ENCODE measurements at places on chromosomes 7 and 10.

DNA sequence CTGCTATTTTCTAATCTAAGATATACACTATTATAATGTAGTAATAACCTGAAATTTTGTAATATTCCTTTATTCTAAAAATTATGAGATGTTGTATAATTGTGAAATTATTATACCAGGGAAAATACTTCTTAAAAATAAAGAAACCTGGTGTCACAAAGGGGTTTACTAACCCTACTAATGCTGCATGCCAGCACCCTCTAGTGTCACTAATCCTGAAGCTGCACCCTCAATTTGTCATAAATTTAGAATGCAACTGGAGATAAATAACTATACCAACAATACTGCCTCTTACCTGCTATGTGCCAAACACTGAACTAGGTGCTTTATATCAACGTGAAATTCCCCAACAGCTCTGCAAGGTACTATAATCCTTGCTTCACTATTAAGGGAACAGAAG lies 30.8 kb downstream of the TM9SF3 start:
- DNase-seq, result no peak

DNA sequence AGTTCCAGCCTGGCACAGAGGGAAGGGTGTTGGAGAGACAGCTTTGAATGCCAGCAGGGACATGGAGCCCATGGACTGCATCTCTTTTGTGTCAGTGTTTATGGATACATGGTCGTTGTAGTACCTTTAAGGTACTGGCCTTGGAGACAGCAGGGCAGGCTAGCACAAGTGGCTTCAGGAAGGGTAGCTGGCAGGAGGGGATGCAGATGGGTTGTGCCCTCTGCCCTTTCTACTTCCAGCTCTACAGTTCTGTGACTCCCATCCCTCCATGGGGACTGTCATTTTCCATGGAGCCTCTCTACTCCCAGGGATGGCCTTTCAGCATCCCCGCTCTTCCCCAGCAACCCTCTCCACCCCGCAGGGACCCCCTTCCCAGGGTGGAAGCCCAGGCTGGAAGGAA lies 25.1 kb downstream of the POLL start:
- DNase-seq, result no peak

GRCh38 chr7:36611703-36612102 lies 112.6 kb downstream of the AOAH start:
- no peak for DNase-seq

- no peak for DNase-seq
Measured at GRCh38 chr10:131898713-131899112, 2.1 kb upstream of the PPP2R2D start.

DNA sequence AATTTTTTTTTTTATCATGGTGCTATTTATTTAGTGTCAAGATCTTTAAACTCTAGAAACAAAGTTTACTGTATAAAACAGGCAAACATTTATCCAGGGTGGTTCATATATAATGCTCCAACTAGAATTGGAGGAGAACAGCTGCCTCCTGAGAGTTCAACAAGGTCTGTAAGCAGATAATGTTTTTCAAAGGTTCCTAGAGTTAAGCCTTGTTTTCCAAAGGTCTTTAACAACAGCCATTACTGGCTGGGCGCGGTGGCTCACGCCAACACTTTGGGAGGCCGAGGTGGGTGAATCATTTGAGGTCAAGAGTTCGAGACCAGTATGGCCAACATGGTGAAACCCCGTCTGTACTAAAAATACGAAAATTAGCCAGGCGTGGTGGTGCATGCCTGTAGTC lies 316.7 kb downstream of the CCDC3 start:
- no peak for DNase-seq

- DNase-seq, result no peak
Measured at GRCh38 chr10:100342627-100342972, 4.4 kb upstream of the SCD start.

DNA sequence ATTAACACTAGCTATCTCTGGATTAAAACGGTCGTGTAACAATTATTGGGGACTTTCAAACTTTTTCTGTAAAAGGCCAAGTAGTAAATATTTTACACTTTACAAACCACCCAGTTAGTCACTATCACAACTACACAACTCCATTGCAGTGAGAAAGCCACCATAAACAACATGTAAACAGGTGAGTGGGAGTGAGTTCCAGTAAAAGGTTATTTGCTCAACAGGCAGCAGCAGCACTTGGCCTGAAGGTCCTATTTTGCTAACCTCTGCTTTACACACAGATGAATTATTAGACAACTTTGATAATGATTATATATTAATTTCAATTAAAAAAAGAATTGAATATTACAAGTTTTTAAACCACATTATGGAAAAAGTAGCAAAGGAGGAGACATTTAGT lies 15.8 kb upstream of the AGMO start:
- DNase-seq, result no peak

GRCh38 chr10:17344206-17344605 lies 110.2 kb downstream of the ST8SIA6 start:
- peak; percentile 83 for DNase-seq

DNA sequence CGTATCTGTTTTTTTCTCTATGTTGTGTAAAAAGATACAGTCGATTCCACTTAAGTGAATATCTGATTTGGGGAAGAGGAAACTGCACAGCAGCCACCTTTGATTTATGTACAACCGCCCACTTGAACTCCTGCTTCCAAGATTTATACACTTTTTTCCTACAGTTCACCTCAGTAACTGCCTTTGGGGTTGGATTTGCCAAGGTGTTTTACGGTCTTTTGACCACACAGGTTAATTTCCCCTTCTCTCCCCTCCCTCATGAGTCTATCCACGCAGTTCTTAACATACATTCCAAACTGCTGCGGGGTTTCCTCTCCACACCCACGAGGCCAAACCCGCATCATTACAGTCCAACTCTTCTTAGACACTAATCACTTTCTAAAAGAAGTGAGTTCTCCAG lies 277.0 kb downstream of the USP6NL start:
- no peak for DNase-seq

- DNase-seq, result no peak
Measured at GRCh38 chr7:68840991-68841390, 757.3 kb upstream of the AUTS2 start.

DNA sequence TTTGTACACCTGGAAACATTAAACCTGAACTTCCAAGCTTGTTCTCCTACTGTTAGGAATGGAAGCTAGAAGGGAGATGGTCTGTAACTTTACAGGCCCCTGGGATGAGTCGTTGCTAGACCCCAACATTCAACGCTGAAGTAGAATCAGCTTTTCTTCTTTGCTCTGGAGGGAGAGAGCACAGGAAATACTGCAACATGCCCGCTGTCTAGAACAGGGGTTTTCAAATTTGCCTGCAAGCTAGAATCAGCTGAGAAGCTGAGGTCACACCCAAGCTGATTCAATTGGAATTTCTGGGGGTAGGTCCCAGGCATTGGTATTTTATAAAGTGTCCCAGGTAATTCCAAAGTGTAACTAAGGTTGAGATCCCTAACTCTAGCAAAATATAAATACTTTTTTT lies 219.7 kb downstream of the PRPF18 start:
- DNase-seq, result no peak

- no peak for DNase-seq
Measured at GRCh38 chr7:101927802-101928201, 110.4 kb downstream of the CUX1 start.

GRCh38 chr7:81051811-81052413 lies 133.1 kb upstream of the SEMA3C start:
- DNase-seq, result no peak

DNA sequence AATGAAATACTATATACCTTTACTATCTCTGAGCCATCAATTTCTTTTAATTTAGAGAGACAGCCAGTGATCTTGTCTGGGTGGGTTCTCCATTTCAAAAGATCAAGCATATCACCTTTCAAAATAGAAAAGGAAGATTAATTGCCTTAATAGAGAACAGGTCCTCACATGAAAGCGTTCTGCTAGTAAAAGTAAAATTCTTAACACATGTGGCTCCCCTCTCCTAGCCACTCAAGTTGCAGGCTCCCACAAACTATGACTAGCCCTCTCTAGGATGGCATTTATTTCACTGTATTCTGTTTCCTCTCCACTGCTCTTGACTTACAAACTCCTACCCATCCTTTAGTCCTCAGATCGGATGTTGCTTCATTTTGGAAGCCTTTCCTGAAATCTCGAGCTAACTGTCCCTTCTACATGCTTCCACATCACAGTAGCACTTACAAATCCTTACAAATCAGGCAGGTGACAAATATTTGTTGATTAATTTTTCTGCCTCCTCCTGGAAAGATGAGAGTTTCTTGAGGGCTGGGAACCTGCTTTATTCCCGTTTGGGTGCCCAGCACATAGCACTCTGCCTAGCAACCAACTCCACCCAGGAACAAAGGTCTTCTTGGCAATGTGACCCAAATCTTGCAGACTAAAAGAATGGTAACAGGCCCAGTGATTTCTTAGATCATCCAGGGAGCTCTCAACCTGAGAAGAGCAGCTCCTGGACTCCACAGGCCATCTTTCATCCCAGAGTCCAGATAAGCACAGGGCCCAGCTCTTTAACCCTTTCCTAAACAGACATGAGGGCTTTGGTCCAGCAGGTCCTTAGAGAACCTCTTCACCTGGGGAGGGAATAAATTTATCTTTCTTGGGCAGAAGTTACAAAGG lies 310.4 kb upstream of the IMMP2L start:
- DNase-seq, result no peak

DNA sequence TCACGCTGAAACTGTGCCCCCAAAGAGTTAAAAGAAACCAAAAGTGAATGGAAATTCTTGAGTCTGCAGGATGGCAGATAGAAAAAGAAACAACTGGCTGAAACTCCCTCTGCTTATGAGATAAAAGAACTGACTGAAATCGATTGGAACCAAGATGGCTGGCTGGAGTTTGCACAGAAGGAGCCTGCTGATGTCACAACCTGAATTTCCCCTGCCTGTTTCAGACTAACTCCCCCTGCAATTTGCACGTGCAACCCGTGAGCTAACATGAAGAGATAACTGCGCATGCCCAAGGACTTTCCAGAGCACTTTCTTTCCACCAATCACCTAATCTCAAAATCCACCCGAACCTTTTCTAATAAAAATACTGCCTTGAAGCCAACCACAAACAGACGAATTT lies 435.5 kb downstream of the CALN1 start:
- DNase-seq, result no peak

GRCh38 chr7:102450242-102450641 lies 14.4 kb downstream of the ALKBH4 start:
- DNase-seq, result no peak

GRCh38 chr10:95716466-95716865 lies 22.7 kb upstream of the TCTN3 start:
- no peak for DNase-seq

- DNase-seq, result no peak
Measured at GRCh38 chr7:112404321-112404720, 45.9 kb upstream of the IFRD1 start.

DNA sequence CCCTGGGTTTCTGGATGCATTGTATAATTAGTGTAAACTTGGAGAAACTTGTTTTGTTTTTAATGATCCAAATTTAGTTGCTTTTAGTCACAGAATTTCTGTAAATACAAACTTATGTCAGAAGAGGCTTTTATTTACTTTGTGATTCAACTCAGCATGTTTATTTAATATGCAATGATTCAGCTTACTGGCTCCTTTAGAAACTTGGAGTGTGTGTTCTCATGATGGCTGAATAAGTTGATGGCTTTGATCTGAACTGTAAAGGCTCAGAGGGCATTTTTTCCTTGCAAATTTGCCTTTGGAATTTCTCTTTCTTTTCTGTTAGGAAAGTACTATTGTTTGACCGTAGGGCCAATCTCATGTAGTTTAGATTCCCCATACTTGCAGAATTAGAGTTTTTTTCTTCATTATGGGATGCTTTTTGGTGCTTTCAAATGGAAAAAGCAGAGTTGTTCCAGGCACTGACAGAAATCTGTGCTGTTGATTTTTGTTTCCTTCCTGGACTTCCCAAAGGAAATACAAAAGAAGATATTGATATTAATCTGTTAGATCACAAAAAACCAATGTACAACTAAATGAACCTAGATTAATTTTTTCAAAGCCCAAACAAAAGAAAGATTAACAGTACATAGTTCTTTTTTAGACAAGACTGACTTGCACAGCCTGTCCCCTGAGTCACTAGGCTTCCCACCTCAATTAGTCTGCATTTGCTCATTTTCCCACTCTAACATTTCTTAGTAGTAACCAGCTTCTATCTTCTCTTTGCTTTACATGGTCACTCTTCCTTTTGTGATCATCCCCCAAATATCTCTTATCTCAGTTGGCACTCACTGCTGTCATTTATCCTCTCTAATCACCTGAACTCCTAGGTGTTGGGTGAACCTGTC lies 96.8 kb upstream of the AGR3 start:
- peak; percentile 37 for DNase-seq

GRCh38 chr7:12207046-12207445 lies 4.0 kb upstream of the TMEM106B start:
- DNase-seq, result no peak

GRCh38 chr7:67608806-67609205 lies 612.2 kb downstream of the TYW1 start:
- no peak for DNase-seq

- no peak for DNase-seq
Measured at GRCh38 chr10:122617476-122618270, 57.1 kb downstream of the DMBT1 start.

DNA sequence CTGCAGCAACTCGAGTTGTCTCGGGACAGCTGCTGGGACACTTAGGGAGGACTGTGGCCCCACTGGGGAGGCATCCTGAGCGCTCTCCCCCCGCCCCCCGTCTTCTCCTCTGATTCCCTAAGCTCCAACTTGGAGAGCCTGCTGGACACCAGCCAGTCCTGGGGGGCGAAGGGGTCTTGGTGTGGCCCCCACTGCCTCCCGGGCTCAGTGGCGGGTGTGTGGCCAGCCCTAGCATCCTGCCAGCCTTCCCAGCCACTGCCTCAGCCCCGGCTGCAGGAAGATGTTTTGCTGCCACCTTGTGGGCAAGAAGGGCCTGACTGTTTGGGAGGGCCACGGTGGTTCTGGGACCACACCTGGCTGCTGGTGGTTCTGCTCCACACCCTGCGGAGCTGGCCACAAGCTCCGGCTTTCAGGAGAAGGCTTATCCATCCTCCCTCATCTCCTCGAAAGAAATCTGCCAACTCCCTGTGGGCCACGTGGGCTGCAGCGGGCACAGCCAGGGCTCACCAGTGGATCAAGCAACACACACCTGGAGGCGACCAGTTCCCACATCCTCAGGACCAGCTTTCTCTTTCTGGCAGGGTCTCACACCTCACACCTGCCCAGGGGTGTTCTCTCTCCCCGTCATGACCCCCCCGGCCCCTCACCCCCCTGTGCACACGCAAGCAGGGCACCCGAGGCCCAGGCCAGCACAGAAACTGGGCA lies 24.8 kb downstream of the AGAP3 start:
- DNase-seq, result no peak

DNA sequence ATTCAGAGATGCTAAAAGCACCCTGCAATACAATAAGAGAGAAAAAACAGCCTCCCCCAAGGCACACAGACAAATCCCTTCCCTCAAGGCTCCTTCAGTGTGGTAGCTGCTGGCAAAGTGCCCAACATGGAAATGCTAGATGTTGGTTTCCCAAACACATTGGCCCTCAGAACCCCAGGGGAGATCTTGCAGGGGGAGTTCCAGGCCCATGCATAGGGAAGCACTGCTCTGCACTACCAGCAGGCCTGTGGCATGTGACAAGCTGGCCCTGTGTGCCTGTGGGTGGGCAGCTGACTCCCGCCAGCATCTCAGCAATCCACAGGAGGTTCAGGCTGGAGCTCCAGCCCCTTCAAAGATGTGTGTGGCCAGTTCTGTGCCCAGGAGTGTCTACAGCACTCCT lies 16.8 kb upstream of the CSGALNACT2 start:
- DNase-seq, result no peak

GRCh38 chr7:158445421-158446175 lies 142.0 kb downstream of the PTPRN2 start:
- DNase-seq, result no peak

All from astrocyte of the cerebellum (primary cell).